NCI-H510A treated with DMSO at 0.1 percent for 48 hours (cell line): ENCODE measurements at places on chromosomes 7 and 10.

GRCh38 chr7:130040576-130040975 lies 10.6 kb downstream of the ZC3HC1 start:
- no peak for DNase-seq

GRCh38 chr7:125098377-125098970 lies 168.8 kb upstream of the POT1 start:
- no peak for DNase-seq

- no peak for DNase-seq
These were observed 7.1 kb downstream of the VIM start for GRCh38 chr10:17235136-17235535.

- DNase-seq, result no peak
These were observed 8.1 kb downstream of the SGMS1 start for GRCh38 chr10:50615658-50616057.
